ENCODE measurements at places on chromosomes 1 and 21. TPM values are rescaled to one million over a fixed set of nuclear protein-coding genes. Genes with fewer than 3 reads are reported as not detected.
A peak's percentile ranks its signal among the peaks of the same experiment; 100 is the strongest.

The SPATA21 gene
- polyA plus RNA-seq, result not detected

The HSD3B1 gene
- 0.82 TPM for polyA plus RNA-seq

The KRTAP15-1 gene
- not detected for polyA plus RNA-seq

The DMBX1 gene
- polyA plus RNA-seq, result not detected

The DPYD gene
- polyA plus RNA-seq, result 13.0 TPM

The HNRNPCL1 gene
- polyA plus RNA-seq, result 0.39 TPM

The SCNM1 gene
- polyA plus RNA-seq, result 38.4 TPM

The HNRNPCL2 gene
- not detected for polyA plus RNA-seq

The ADCY10 gene
- polyA plus RNA-seq, result 0.37 TPM

- no peak for DNase-seq
Observed at GRCh38 chr21:42694751-42695696, 41.6 kb downstream of the PDE9A start.

- no peak for DNase-seq
Observed at GRCh38 chr21:42414553-42414927, 10.8 kb downstream of the UBASH3A start.

DNA sequence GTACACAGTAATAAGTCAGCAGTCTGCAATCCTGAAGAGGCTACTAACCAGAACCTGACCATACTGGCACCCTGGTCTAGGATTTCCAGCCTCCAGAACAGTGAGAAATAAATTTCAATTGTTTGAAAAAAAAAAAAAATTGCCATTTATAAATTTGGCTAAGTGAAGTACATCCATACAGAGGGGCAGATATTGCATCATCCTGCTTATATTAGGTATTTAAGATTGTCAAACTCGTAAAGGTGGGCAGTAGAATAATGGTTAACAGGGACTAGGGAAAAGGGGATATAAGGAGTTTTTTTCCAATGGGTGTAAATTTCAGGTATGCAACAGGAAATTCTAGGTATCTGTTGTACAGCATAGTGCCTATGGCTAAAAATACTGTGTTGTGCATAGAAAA is 1250.9 kb downstream of the BRINP3 start:
- DNase-seq, result no peak

DNA sequence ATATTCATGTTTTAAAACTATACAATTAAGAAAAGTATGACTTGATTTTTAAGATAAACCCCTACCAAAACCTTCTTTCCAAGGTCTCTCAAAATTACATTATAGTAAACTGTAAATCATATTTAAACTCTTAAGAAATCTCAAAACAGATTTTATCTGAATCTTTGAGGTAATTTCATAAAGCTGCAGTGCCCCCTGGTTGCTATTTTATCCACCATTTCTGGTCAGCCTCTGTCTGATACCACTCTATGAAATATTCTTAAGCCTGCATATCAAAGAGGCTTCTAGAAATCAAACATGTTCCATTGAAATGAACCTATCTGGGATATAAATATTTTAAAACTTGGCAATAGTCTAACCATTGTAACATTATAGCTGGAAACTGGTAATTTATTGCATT is 317.3 kb downstream of the COL11A1 start:
- no peak for DNase-seq

DNA sequence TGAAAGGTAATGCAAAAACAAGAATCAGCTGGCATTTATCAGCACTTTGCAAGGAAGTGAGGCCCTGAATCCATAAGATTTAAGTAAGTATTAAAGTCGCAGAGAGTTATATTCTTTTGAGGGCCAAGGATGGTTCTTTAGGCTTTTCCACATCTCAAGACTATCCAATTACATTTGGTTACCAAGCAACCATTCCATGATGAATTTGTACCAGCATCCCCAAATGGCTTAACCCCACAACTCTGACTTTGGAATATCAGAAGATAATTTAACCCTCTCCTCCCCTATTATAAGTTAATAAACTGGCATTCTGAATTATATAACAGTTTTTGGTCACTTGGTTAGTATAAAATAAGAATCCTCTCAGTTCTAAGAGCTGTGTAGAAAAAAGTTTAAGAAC is 2.8 kb downstream of the PHTF1 start:
- no peak for DNase-seq

DNA sequence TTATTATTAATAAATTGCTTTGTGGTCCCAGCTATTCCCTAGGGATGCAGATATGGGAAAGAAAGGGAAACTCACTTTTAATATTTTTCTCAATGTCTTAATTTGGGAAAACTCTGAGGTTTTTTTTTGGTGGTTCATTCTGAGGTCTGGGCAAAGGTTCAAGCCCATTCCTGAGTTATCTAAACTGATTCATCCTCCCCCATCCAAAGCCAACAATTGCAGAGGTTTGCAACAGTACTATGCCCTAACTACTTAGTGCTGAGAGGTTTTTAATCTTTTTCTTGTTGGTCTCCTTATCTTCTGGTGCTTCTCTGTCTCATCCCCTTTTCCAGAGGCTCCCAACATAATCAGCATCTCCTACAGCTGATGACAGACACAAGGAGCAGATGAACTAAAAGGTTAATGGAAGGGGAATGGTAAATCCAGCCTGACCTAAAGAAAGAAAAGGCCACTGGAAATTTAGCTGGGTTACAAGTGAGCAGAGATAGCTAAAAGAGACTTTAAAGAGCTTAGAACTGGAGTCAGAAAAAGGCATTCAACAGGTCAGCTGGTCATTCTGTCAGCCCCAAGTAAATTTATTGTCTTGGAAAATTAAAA is 390.4 kb downstream of the TGFB2 start:
- peak; percentile 6 for DNase-seq

DNA sequence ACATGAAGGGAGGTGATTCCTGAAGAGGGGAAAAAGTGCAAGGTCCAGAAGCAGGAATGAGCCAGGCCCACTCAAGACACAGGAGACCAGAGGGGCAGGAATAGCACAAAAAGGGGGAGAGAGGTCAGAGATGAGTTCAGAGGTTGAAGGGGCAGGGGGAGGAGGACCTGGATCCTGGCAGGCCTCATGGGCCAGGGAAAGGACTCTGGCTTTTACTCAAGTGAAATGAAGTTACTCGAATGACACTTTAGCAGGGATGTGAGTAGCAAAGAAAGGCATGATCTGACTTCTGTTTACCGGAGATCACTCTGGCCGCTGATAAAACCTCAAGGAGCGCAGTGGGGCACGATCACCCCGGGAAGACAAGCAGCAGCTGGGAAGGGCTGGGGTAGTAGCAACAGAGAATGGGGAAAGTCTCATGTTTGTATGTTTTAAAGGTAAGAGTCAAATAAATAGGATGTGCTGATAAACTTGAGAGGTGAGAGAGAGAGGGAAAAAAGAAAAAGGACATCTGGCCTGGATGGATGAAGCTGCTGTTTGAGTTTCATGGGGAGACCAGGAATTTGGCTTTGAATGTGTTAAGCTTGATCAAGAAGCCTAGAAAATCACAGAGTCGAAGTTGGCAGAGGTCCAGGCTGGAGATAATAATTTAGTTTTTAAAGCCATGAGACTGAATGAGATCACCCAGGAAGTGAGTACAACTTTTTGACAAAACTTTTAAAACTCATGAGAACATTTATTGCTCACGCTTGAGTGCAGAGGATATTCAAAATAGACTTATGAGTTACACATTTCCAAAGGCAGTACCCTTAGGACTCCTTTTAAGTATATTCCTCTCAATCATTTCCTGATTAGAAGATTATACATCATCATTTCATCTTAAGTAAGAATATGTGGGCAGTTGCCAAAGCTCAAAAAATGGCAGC is 156.0 kb downstream of the RERE start:
- no peak for DNase-seq

GRCh38 chr1:35554266-35555211 is 2.7 kb downstream of the KIAA0319L start:
- DNase-seq, result no peak

DNA sequence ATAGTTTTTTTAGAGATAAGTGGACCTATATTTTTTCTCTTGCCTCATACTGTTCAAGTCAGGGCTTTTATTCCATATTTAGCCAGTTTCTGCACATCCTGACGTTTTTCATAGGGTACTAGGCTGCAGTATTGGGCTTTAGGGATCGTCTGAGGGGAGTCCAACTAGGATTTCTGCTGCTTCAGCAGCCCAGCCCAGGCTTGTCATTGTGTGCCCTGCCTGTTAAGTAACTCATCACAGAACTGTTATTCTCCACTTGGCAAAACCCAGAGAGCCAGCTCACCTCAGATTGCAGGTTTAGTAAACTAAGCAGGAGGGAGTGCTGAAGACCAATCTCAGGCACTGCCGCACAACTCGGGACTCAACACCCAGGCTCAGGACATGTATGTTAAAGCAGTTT is 2.8 kb downstream of the GALNT2 start:
- no peak for DNase-seq

DNA sequence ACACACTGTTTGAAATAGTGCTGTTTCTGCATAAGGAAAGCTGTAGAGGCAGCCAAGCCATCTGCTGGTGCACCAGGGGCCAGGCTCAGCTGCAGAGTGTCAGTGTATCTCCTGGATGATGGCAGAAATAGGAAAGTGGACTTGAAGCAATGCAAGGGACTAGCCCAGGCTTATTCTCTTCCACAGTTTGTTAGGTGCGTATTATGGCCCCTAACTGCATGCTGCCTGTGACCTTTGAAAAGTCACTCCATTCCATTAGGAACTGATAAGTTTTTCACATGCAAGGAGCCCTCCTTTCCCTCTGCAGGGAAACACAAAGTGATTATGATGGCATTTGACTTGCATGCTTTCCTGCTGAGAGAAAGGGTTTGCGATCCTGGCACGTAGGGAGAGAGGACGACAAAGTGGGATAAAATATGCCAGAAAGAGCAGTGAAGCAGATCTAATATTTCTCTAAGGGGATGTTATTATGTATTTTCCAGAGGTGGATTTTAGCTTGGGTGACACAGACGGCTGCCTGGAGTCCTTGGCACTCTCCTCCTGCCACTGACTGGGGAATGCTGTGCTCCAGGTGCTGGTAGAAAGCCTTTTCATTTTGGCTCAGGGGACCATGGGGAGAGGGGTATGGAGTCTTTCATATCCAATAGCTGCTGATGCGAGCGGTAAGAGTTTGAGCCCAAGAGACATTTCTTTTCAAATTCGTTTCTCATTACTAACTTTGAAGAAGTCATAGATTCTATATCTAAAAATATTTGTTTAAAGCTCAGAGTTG is 402.1 kb upstream of the B3GALT2 start:
- no peak for DNase-seq

GRCh38 chr1:25586181-25586588 is 30.4 kb upstream of the MAN1C1 start:
- DNase-seq, result no peak

DNA sequence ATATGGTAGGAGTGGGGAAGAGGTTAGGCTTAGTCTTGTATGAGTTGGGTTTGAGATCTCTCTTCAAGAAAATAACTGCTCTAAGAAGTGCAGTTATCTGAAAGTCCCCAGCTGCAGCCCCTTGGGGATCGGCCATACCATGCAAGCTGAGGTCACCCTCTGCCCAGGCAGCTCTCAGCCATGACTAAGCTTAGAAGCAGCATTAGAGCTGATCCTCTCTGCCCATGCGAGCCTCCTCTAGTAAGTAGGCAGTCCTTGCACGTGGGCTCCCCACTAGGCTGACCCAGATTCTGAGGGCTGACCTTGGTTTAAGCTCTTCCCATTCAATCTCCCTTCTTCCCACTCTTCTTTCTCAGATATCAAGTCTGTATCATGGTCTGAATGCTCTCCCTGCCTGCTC is 121.0 kb upstream of the UBE2U start:
- no peak for DNase-seq

DNA sequence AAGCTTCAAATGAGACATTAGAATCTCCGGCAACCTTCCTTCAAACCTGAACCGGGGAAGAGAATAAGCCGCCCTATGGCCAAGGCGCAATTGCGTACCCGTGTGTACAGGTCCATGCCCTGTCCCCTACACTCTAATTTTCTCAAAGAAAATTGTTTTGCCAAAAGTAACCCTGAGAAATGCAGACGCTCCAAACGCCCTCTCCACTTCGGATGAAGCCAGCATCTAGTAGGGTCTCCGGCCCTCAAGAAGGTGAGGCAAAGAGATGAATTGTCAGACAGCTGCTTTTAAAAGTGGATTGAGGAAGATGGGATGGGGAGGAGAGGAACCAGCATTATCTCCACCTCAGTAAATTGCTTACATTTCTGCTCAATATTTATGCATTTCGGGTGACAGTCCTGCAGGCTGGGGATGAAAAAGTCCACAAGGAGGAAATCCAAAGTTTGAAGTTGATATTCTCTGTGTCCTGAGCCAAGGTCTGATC is 630 bp upstream of the LHX9 start:
- no peak for DNase-seq

DNA sequence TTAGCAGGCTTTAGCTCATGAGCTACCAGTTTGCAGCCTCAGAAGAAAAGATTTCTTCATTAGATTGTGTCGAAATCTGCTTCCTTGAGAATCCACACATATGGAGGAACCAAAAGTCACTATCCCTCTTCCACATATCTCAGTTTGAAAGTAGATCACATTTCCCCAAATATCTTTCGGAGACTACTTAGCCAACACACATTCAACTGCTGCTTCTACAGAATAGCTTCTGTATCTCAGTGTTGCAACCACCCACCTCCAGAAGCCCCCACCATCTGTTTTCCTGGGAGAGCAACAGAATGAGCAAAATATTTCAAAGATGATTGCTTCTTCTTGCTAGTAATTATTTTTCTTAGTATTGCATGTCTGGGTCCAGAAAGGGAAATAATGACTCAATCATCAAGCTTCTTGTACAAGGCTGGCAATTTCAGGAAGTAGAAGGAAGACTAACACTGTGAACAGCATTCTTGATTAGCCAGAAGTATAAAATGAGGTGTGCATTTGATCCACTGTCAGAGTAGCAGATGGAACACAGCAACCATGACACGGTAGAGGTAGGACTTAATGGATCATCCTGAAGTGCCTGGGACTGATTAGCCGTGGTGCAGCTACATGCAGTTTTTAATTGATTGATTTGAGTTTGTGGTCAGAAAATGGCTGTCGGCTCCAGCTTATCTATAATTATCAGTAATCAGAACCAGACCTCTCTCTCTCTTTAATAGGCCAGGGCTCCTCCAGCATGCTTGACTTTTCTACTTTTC is 24.9 kb downstream of the ZC3H11B start:
- no peak for DNase-seq

DNA sequence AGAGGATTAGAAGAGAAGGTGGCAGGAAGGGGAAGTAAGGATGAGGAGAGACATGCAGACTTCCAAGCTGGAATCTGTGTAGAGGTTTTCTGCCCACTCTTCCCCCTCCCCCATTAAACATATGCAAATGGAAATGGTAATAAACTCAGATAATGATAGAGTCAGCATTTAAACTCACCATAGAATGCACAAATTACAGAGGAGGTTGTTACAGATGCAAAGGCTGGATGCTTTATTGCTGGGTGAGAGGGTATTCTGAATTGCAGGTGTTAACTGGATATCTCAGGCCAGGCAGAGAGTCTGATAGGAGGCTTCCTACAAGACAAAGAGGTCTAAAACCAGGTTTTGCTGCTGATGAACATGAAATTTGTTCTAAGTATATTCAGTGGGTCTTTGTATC is 372.5 kb downstream of the SEC16B start:
- DNase-seq, result no peak

Measured in renal cortex interstitium (tissue), 15 donors.